ENCODE measurements at places on chromosomes 3 and 15. TPM values are rescaled to one million over a fixed set of nuclear protein-coding genes. Genes with fewer than 3 reads are reported as not detected.

GRCh38 chr15:33616475-33616874 lies 305.7 kb downstream of the RYR3 start:
- no peaks in the 10 kb centered on the region for H3K4me1 ChIP-seq
- H3K27ac ChIP-seq: no peak overlapping the region
- H3K27me3 ChIP-seq: no peaks in the 10 kb centered on the region
- H3K4me3 ChIP-seq: no peak overlapping the region

DNA sequence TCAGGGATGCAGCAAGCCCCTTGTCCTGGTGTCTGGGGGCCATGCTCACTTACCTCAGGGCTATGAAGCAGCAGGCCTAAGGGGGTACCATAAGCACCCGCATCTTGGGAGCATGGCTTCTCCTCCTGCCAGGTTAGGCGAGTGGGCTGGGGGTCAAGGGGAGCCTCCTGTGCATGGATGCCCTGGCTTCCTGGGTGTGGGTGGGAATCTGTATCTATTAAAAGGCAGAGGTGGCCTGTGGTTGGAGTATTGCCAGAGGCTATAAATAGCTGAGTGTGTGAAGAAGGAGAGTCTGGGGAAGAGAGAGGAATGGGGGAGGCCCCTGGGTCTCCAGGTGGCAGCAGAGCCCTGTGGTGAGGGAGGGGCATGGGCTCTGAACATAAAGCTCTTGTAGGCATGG lies 19.5 kb downstream of the ACVR2B start:
- DNase-seq: no peak
- H3K36me3 ChIP-seq: peaks cover 34% of the 10 kb centered on the region
- H3K4me3 ChIP-seq: no peak overlapping the region
- peaks cover 22% of the 10 kb centered on the region for H3K4me1 ChIP-seq

GRCh38 chr15:29759596-29759995 lies 62.7 kb downstream of the TJP1 start:
- H3K27me3 ChIP-seq: no peaks in the 10 kb centered on the region
- H3K36me3 ChIP-seq: peaks cover 5% of the 10 kb centered on the region
- H3K4me1 ChIP-seq: no peaks in the 10 kb centered on the region
- H3K27ac ChIP-seq: no peak overlapping the region

DNA sequence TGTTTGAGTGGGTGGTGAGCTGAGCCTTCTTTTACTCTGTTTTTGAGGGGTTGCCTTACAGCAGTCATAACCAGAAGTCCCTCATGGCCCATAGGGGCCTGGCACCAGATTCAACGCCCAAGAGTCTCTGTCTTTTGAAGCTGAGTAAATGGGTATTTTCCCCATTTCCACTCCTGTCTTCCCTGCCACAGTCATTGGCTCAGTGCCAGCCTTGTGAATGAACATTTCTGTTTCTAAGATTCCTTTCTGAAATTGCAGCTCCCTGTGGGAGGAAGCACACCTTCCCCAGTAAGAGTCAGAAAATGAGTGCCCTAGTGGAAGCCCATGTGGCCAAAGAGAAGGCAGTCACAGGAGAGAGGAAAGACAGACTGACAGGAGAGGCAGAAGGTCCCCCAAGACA lies 43.7 kb upstream of the POLR2M start:
- peaks cover 2% of the 10 kb centered on the region for H3K4me1 ChIP-seq
- no peak for DNase-seq
- no peak overlapping the region for H3K4me3 ChIP-seq

DNA sequence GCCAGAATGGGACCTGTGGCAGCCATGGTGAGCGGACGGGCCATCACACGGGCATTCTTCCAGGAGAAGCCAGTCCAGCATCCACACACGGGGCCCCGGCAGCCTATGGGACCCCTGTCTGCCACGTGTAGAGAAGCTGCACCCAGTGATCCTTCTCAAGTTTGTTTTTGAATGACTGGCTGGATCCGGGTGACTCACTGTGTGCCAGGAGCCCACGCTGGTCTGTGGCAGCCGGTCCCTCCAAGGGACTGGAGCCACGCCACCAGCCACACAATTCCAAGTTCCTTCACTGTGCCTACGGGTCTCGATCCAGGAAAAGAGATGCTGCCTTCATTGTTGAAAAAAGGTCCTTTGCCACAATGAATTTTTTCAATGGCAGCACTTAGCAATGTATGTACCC lies 58.1 kb downstream of the ATP10A start:
- no peak for DNase-seq
- no peak overlapping the region for H3K27ac ChIP-seq
- H3K27me3 ChIP-seq: no peaks in the 10 kb centered on the region
- peaks cover 25% of the 10 kb centered on the region for H3K4me1 ChIP-seq

GRCh38 chr3:37701734-37702433 lies 159.8 kb upstream of the CTDSPL start:
- no peaks in the 10 kb centered on the region for H3K36me3 ChIP-seq
- H3K27me3 ChIP-seq: no peaks in the 10 kb centered on the region
- DNase-seq: no peak
- peaks cover 6% of the 10 kb centered on the region for H3K4me1 ChIP-seq

GRCh38 chr3:137134431-137134830 lies 176.6 kb downstream of the IL20RB start:
- peaks cover 25% of the 10 kb centered on the region for H3K4me1 ChIP-seq
- no peaks in the 10 kb centered on the region for H3K27me3 ChIP-seq
- H3K36me3 ChIP-seq: no peaks in the 10 kb centered on the region
- H3K27ac ChIP-seq: no peak overlapping the region
- no peak overlapping the region for H3K4me3 ChIP-seq

- no peaks in the 10 kb centered on the region for H3K36me3 ChIP-seq
- no peak overlapping the region for H3K27ac ChIP-seq
- H3K4me1 ChIP-seq: no peaks in the 10 kb centered on the region
These were observed 317.5 kb upstream of the CNTN6 start for GRCh38 chr3:775178-775880.

- H3K27ac ChIP-seq: no peak overlapping the region
- peaks cover 16% of the 10 kb centered on the region for H3K4me1 ChIP-seq
- no peaks in the 10 kb centered on the region for H3K36me3 ChIP-seq
- H3K4me3 ChIP-seq: no peak overlapping the region
These were observed 4.7 kb downstream of the LMAN1L start for GRCh38 chr15:74817370-74817737.

DNA sequence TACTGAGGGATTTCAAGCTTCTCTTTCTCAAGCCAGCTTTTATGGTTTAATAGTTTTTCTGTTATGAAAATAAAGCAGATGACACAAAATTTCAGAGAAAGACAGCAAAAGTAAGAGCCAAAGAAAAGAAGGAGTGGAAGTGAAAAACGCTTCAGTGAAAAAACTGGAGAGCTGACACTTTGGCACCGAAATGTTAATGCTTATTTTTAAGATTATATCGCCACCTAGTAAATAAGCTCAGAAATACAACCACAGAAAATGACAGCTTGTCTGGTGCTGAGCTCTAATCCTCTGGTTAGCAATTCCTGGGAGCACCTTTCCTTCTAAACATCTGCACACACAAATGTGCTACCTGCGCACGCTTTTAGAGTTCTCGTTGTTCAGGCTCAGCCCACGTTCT lies 101.6 kb downstream of the ZPLD1 start:
- H3K36me3 ChIP-seq: no peaks in the 10 kb centered on the region
- H3K27me3 ChIP-seq: peaks cover 6% of the 10 kb centered on the region
- H3K27ac ChIP-seq: no peak overlapping the region
- DNase-seq: no peak
- no peaks in the 10 kb centered on the region for H3K4me1 ChIP-seq

DNA sequence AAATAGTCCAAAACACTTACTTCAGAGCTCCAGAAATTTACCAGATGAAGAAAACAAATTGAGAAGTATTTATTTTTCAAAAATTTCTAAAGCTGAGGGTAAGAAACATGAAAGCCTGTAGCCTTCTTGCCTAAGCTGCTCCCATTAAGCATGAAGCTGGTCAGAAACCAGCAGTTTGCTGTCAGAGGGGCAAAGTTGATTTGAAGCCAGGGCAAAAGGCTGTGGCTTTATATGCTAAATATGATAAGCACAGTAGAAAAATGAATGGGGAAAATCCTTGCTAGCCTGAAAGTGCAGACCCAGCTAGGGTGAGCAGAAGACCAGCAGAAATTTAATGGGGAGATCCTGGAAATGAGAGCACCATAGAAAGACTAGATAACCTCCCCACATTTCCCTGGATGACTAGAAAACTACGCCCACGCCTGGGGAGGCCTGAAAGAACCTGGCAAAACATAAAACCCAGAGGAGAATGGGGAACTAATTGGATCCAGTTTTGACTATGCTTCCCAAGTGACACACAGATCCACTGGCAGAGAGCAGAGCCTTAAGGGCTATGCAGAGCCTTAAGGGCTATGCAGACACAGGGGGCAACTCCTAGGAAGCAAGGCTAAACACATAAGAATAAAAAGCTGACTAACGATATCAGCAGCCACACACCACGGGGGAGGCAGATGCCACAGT lies 43.0 kb upstream of the HEG1 start:
- no peaks in the 10 kb centered on the region for H3K4me1 ChIP-seq
- H3K27me3 ChIP-seq: no peaks in the 10 kb centered on the region
- H3K27ac ChIP-seq: no peak overlapping the region
- no peak for DNase-seq
- peaks cover 3% of the 10 kb centered on the region for H3K36me3 ChIP-seq

DNA sequence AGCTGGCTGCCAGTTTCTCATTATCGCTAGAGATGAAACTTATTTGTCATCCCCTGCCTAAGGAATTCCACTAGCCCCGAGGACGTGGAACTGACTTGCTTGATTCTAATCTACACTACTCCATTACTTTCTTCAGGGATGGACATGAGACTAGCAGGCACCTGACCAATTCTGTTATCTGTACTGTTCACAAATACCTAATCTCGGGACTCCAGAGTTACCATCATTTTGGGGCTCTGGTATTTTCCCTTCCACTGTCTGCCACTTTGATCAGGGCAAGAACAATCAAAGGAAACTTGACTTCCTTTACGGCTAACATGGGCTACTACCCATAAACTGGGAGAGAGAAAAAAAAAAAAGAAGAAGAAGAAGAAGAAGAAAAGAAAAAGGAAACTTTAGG lies 27.8 kb downstream of the BMF start:
- H3K27ac ChIP-seq: peak overlapping the region; percentile 74
- peaks cover 67% of the 10 kb centered on the region for H3K4me1 ChIP-seq
- H3K4me3 ChIP-seq: peak overlapping the region; percentile 36
- DNase-seq: no peak
- H3K36me3 ChIP-seq: no peaks in the 10 kb centered on the region
- no peaks in the 10 kb centered on the region for H3K27me3 ChIP-seq

KLHL18 gene
- 36.1 TPM for total RNA-seq

GNAT1 gene
- total RNA-seq: not detected

GOLGA6A gene
- not detected for total RNA-seq

ATP13A4 gene
- 0.30 TPM for total RNA-seq

SEMA3G gene
- total RNA-seq: 5.2 TPM

ACP3 gene
- not detected for total RNA-seq

GOLGA6D gene
- total RNA-seq: not detected
